ENCODE measurements at places on chromosomes 5 and 9. TPM values are rescaled to one million over a fixed set of nuclear protein-coding genes. Genes with fewer than 3 reads are reported as not detected.

GRCh38 chr9:96476591-96476990, 26.6 kb downstream of the HABP4 start:
- DNase-seq: no peak

DNA sequence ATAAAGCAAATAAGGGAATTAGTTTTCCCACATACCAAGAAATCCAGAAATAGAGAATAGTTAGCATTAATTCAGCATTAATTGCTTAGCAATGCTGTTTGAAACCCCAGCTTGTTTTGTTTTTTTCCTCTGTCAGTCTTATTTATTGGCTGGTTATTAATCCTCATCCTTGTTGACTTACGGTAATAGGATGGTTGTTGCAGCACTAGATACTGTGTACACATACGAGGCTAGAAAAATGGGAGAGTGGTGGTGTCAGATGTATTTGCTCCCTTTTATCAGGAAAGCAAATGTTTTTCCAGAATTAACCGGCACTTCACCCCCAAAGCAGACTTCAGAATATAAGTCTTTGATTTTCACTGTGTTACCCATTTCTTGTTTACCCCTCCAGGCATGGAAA, 60.4 kb downstream of the ERBIN start:
- DNase-seq: no peak

Gene SPATA31A3
- not detected for total RNA-seq

GRCh38 chr5:100595152-100595811, 60.1 kb downstream of the FAM174A start:
- DNase-seq: no peak

Gene HNRNPAB
- 330 TPM for total RNA-seq
